ENCODE measurements at places on chromosomes 2 and 18. TPM values are rescaled to one million over a fixed set of nuclear protein-coding genes. Genes with fewer than 3 reads are reported as not detected.
A peak's percentile ranks its signal among the peaks of the same experiment; 100 is the strongest.

DNA sequence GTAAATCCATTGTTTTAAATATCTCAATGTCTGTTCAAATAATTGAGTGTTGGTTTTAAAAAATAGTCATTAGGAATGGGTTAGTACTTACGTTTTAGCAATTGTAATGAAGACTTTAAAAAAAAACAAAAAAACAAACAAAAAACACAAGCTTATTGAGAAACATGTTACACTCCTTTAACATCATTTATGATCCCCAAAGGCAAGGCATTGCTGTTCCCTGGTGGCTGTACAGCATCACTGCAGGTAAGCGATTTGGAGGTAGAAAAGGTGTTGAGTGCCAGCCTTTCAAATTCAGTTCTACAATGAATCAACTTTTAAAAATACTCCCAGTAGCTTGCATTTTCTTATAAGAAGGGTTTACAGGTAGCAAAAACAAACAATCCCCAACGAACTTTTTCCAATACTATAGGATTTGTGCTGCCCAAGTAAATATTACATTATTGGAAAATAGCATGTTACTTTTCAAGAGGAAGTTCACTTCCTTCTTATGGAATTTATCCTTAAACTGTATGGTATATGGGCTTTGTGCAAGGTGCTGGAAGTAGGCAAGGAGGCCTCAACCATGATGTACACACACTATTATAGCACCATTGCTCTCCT lies 27.5 kb downstream of the CNRIP1 start:
- peak; percentile 8 for DNase-seq

DNA sequence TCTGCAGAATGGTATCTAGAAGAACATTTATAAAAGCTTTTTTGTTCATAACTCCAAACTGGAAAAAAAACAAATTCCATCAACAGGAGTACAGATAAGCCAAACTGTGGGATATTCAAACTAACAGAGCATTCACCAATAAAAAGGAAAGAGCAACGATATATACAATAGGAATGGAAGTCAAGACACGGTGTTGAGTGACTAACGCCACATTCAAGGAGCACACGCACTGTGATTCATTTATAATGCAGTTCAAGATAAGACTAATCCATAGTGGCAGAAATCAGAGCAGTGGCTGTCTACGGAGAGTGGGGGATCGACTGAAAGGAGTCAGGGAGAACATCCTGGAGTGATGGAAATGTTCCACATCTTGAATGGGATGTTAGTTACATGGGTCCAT lies 70.7 kb downstream of the CABYR start:
- DNase-seq: no peak

GRCh38 chr2:235598532-235599531 lies 105.0 kb downstream of the AGAP1 start:
- no peak for DNase-seq

- DNase-seq: no peak
Observed at GRCh38 chr2:54588244-54588899, 132.2 kb downstream of the SPTBN1 start.

DNA sequence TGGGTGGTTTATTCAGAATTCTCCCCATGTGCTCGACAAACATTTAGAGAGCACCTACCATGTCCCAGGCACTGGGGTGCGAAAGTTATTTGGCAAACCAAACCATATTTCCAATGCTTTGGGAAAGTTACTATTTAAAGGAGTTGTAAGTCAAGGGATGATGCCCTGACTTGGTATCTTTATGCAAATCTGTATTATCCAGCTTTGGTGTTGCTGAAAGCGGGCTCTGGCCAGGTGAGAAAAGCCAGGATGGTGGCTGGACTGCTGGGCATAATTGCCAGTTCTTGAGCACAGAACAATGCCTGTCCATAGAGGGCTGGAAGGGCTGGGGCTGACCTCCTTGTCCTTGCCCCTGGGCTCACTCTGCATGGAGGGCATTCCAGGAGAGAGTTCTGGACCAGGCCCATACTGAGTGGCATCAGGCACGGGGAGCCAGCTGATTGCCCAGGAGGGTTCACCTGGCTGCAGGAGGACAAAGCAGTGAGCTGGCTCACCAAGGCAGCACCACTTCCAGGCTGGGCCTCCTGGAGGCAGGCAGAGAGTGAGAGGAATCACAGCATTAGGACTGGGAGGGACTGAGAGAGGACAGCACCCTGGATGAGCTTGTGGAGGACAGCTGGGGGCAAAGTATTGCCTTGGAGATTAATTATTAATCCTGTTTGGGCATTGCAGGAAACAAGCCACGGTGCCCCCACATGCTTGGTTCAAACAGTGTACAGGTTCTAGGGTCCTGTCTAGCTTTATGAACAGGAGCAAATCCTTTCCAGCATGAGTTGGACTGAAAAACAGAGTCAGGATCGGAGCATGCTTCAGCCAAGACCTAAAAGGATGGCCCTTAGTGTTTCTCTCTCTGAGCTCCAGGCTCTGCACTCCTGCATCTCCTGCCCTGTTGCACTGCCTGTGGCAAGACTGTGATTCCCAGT lies 7.1 kb downstream of the KHK start:
- no peak for DNase-seq

- no peak for DNase-seq
Observed at GRCh38 chr2:16155766-16156165, 215.4 kb downstream of the MYCN start.

DNA sequence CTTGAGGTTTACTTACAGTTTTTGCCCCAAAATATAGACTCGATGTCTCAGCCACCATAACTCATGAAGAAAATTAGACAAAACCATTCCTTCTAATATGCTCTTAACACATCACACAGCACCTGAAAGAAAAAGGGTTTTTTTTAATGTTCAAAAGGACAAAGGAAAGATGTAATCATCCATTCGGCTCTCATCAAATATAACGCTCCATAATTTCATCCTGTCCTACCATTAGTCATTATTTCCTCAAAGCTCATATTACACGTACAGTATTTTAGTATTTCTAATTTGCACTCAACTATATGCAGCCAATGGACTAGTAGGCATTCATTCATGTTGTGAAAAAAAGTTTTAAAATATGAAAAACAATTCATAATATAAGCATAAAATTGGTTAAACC lies 24.8 kb downstream of the ESCO1 start:
- DNase-seq: no peak

DNA sequence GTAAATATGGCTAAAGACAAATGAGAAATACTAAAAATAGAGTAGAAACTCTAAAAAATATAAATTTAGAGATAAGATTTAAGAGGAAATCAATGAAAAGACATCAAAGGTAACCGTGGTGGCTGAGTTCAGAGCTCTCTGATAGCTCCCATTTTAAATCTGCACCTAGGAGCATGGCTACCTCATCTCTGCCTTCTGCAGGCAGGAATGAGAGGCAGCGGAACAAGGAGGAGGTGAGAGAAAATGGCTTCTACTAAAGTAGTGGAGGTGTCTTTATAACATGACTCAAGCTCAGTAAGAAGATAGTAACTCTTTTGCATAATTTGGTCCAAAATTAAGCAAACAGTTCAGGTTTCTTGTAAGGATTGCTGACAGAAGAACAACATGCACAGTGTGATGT lies 758.7 kb upstream of the FSHR start:
- DNase-seq: no peak

The STARD6 gene
- not detected for total RNA-seq

The SETBP1 gene
- 9.0 TPM for total RNA-seq
